Spleen (tissue), 13 donors: ENCODE measurements at places on chromosomes 1 and 21. TPM values are rescaled to one million over a fixed set of nuclear protein-coding genes. Genes with fewer than 3 reads are reported as not detected.

The UBIAD1 gene
- 18.5 TPM for total RNA-seq

The RIIAD1 gene
- total RNA-seq: not detected

The GJB4 gene
- not detected for total RNA-seq

The SPRR1A gene
- not detected for total RNA-seq

The LAMC1 gene
- 21.8 TPM for total RNA-seq

The TRIM62 gene
- total RNA-seq: 8.0 TPM

The PTPN22 gene
- 35.3 TPM for total RNA-seq

The UBASH3A gene
- total RNA-seq: 14.4 TPM

The KCND3 gene
- 12.6 TPM for total RNA-seq

The SH2D2A gene
- 12.2 TPM for total RNA-seq

The IL24 gene
- not detected for total RNA-seq

The AKR7A3 gene
- total RNA-seq: 0.60 TPM

The TDRD5 gene
- not detected for total RNA-seq

DNA sequence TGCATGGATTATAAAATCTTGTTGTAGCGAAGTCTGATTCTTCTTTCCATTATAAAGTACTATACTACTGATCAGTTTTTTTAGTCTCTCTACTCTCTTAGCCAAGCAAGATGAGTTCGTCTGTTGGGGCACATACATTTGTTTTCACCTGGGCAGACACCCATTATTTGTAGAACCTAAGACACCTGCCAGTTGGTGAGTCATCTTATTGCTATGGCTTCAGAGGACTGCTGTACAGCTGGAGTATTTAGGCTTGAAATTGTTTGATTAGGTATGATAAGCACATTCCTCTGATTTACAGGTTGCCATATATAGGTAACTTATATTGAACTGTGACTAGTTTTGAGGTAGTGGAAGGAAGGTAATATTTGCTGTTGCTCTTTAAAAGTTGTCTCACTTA lies 17.2 kb downstream of the RBM15 start:
- no peak for DNase-seq
- H3K27me3 ChIP-seq: no peaks in the 10 kb centered on the region
- H3K36me3 ChIP-seq: peaks cover 38% of the 10 kb centered on the region
- no peak overlapping the region for H3K4me3 ChIP-seq
- H3K4me1 ChIP-seq: peaks cover 11% of the 10 kb centered on the region

- H3K4me3 ChIP-seq: peak overlapping the region; percentile 73
- H3K36me3 ChIP-seq: no peaks in the 10 kb centered on the region
- no peak for DNase-seq
- peaks cover 35% of the 10 kb centered on the region for H3K4me1 ChIP-seq
- peak overlapping the region; percentile 88 for H3K27ac ChIP-seq
Observed at GRCh38 chr1:225651872-225652728, 823 bp downstream of the ENAH start.

GRCh38 chr1:213585402-213585801 lies 402.4 kb upstream of the PROX1 start:
- no peak overlapping the region for H3K4me3 ChIP-seq
- no peaks in the 10 kb centered on the region for H3K27me3 ChIP-seq
- H3K4me1 ChIP-seq: no peaks in the 10 kb centered on the region
- no peaks in the 10 kb centered on the region for H3K36me3 ChIP-seq
- no peak for DNase-seq

- no peaks in the 10 kb centered on the region for H3K27me3 ChIP-seq
- H3K36me3 ChIP-seq: no peaks in the 10 kb centered on the region
- peaks cover 28% of the 10 kb centered on the region for H3K4me1 ChIP-seq
Observed at GRCh38 chr1:204502241-204502640, 7.6 kb upstream of the PIK3C2B start.

DNA sequence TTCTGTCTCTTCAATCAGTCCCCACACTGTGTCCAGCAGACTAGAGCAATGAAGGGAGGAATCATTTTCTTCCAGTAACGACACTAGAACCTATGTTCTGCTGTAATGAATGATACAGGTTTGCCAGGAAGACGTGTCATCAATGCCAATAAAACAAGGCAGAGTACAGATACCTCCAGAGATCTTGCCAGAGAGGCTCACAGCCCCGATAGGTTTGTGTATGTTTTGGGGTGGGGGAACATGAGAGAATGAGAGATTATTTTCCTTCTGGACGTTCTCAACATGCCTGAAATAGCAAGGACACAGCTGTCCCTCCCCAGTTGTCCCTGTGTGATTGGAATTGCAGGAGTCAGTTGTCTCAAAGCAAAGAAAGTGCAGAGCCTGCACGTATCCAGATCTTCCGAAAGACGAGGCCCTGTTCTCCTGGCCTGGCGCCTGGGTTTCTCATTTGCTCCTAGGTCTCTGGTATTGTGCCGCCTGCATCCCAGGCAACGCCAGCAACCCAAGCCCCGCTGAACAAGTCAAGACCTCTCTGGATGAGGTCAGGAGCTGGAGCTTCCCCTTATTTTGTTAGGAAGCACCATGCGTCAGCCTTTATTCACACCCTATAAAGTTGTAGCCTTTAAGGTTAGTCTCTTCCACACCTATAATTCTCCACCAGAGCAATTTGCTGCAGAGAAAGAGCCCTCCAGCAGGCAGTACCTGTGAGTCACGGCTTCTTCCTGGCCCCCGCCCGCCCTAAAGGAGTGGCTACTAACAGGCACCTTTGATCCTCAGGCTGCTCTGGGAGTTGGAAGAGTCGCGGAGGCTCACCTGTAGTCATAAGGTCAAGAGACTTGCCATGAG lies 130.5 kb downstream of the TOMM20 start:
- no peaks in the 10 kb centered on the region for H3K27me3 ChIP-seq
- no peak overlapping the region for H3K4me3 ChIP-seq
- no peaks in the 10 kb centered on the region for H3K36me3 ChIP-seq
- H3K27ac ChIP-seq: no peak overlapping the region

GRCh38 chr1:32372149-32372756 lies 9.9 kb downstream of the TSSK3 start:
- no peak for DNase-seq
- H3K4me3 ChIP-seq: no peak overlapping the region
- H3K4me1 ChIP-seq: peaks cover 16% of the 10 kb centered on the region
- H3K27ac ChIP-seq: no peak overlapping the region
- no peaks in the 10 kb centered on the region for H3K27me3 ChIP-seq

DNA sequence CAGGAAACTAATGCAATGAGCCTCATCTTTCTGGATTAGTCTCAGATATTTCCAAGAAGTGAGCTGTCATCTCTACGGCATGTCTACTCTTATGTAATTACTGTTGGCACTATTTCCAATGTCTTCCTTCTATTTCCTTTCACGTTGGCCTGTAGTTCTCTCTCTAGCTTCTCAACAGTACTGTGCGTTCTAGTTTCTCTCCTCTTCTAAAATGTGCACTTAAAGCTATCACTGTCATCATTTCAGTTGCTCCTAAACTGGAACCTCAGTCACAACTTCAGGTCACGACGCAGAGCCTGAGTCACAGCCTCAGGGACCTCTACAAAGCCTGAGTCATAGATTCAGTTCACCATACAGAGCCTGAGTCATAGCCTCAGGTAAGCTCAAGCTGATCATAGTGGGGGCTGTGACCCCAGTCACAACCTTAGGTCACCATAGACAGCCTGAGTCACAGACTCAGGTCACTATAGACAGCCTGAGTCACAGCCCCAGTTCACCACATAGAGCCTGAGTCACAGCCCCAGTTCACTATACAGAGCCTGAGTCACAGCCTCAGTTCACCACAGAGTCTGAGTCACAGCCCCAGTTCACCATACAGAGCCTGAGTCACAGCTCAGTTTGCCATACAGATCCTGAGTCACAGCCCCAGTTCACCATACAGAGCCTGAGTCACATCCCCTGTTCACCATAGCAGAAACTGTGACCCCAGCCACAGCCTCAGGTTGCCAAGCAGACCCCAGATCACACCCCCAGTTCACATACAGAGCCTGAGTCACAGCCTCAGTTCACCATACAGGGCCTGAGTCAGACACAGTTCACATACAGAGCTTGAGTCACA lies 13.0 kb downstream of the WNT9A start:
- peak overlapping the region; percentile 65 for H3K27ac ChIP-seq
- DNase-seq: no peak
- H3K27me3 ChIP-seq: no peaks in the 10 kb centered on the region

DNA sequence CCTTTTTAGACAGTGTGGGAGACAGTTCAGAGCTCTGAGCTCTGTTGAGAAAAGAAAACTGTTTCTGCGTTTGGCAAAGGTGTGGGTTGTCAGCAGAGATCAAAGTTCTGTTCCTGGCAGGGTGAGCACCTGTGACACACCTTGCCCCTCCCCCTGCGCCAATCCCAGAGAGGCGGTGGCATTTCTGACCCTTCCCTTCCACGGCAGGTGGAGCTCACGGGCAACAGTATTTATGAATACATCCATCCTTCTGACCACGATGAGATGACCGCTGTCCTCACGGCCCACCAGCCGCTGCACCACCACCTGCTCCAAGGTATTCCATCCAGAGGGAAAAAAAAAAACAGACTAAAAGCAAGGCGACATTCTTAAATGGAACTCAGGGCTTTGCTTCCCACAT lies 20.7 kb downstream of the SIM2 start:
- H3K27ac ChIP-seq: no peak overlapping the region
- peak; percentile 28 for DNase-seq
- no peak overlapping the region for H3K4me3 ChIP-seq
- H3K36me3 ChIP-seq: no peaks in the 10 kb centered on the region
- H3K4me1 ChIP-seq: no peaks in the 10 kb centered on the region
- peaks cover 85% of the 10 kb centered on the region for H3K27me3 ChIP-seq

DNA sequence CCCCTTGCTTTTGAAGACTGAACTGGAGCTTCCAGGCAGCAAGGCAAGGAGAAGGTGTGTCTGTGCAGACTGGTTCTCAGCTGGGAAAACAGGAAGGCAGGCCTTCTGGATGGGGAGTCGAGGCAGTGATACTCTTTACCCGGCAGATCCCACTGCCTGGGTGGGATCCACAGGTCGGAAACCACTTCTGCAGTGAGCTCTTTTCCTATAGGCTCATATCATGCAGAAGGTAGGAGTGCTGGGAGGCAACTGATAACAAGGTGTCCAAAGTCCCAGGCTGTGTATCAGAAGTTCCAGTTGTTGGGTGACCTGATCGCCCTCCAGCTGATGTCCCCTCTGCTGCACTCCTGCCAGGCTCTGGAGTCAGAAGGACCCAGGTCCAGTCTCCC lies 17.1 kb downstream of the ACOT11 start:
- no peak overlapping the region for H3K4me3 ChIP-seq
- no peaks in the 10 kb centered on the region for H3K27me3 ChIP-seq
- H3K36me3 ChIP-seq: no peaks in the 10 kb centered on the region

DNA sequence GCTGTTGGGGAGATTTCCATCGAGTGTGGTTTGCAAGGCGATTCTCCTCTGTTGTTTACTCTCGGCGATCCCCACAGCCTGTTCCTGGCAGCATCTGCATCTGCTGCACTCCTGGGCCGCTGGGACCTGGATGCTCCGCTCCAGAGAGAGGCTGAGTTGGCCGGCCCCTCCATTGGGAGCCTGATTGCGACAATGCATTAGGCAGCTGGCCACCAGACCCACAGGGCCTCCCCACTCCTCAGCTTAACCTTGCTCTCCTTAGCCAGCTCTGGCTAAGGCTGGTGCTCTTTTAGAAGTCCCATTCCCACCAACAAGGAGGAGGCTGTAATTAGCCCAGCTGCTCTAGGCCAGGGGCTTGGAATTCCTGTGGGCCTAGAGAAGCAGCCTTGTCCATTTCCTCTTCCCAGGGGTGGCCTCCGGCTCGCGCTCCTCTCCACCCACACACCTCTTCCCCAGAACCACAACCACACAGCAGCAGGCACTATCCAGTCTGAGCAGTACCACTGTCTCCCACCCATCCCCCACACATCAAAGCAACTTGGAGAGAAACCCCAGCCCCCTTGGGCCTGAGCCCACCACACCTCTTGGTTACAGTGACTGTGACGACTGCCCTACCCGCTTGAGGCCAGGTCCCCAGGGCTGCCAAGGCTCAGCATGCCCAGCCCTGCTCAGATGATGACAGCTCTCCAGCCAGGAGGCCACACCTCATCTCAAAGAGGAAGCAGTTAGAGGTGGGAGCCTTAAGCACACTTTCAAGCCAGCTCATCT lies 193.8 kb upstream of the EDN2 start:
- H3K27ac ChIP-seq: peak overlapping the region; percentile 66
- no peak overlapping the region for H3K4me3 ChIP-seq
- no peaks in the 10 kb centered on the region for H3K36me3 ChIP-seq
- DNase-seq: peak; percentile 74
- H3K27me3 ChIP-seq: no peaks in the 10 kb centered on the region

DNA sequence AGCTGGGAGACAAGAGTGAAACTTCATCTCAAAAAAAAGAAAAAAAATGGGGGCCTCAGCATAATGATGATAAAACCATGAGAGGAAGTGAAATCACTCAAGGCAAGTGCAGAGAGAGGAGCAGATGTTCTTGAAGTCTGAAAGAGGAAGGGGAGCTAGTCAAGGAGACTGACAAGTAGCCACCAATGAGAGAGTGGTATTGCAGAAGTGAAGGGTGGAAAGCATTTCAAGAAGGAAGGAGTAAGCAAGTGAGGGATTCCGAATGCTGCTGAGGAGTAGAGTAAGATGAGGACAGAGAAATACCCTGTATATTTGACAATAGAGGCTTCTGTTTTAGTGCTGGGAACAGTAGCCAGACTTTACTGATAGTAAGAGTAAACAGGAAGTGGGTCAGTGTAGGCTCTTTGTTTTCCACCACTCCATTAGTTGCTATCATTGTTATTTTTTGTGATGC lies 2.9 kb downstream of the TATDN3 start:
- no peaks in the 10 kb centered on the region for H3K27me3 ChIP-seq
- peaks cover 26% of the 10 kb centered on the region for H3K36me3 ChIP-seq
- DNase-seq: no peak
- H3K4me3 ChIP-seq: no peak overlapping the region

- no peak overlapping the region for H3K27ac ChIP-seq
- no peak overlapping the region for H3K4me3 ChIP-seq
- H3K27me3 ChIP-seq: no peaks in the 10 kb centered on the region
- peaks cover 72% of the 10 kb centered on the region for H3K4me1 ChIP-seq
- H3K36me3 ChIP-seq: no peaks in the 10 kb centered on the region
Observed at GRCh38 chr1:173202424-173203145, 4.5 kb downstream of the TNFSF4 start.

DNA sequence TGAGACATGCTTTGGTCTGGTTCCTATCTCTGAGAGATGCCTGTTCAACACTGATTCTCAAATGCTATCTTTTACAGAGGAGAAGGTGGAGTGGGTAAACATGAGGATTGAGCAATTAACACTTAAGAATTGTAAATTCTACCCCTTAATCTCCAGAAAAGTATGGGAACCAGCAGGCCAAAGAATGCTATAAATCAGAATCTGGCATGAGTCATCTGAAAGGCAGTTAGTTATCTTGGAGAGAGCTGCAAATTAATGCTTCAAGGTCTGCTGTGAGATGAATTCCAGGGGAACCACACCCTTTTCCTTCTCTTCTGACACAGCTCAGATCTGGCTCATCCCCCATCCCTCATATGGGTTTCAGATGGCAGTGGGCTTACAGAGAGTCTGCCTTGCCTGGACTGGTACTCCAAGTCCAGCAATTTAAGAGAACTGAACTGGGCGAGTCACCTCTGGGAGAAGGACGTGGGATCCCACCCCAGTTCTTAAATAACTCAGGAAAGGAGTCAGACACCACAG lies 5.2 kb downstream of the S100A10 start:
- no peak for DNase-seq
- peak overlapping the region; percentile 72 for H3K27ac ChIP-seq
- peaks cover 68% of the 10 kb centered on the region for H3K4me1 ChIP-seq
- no peaks in the 10 kb centered on the region for H3K27me3 ChIP-seq
- H3K36me3 ChIP-seq: peaks cover 32% of the 10 kb centered on the region

DNA sequence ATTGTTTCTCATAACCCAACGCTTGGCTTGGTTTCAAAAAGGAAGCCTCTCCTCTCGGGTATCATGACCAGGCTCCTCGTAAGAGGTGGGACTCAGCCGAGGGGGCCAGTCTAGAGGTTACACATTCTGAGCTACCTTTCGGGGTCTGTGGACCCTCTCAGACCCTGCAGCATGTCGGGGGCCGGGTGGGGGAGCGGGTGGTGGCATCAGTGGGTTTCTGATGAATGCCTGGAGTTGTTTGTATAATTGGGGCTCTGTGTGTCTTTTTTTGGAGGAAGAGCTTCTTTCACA lies 229.3 kb downstream of the CAMTA1 start:
- no peaks in the 10 kb centered on the region for H3K36me3 ChIP-seq
- H3K27ac ChIP-seq: no peak overlapping the region
- DNase-seq: no peak
- no peaks in the 10 kb centered on the region for H3K27me3 ChIP-seq
- H3K4me3 ChIP-seq: no peak overlapping the region
